Activated T-helper 2 cell treated with anti-CD3 and anti-CD28 coated beads, Interferon-gamma antibody, Interleukin-2, Interleukin-4, amounts not matched to agents 10 μg/mL and 5 μg/mL and 100 μg/mL, durations not matched to agents 14 hours and 24 hours and 36 hours (primary cell): ENCODE measurements at places on chromosomes 1 and 21.
A peak's percentile ranks its signal among the peaks of the same experiment; 100 is the strongest.

DNA sequence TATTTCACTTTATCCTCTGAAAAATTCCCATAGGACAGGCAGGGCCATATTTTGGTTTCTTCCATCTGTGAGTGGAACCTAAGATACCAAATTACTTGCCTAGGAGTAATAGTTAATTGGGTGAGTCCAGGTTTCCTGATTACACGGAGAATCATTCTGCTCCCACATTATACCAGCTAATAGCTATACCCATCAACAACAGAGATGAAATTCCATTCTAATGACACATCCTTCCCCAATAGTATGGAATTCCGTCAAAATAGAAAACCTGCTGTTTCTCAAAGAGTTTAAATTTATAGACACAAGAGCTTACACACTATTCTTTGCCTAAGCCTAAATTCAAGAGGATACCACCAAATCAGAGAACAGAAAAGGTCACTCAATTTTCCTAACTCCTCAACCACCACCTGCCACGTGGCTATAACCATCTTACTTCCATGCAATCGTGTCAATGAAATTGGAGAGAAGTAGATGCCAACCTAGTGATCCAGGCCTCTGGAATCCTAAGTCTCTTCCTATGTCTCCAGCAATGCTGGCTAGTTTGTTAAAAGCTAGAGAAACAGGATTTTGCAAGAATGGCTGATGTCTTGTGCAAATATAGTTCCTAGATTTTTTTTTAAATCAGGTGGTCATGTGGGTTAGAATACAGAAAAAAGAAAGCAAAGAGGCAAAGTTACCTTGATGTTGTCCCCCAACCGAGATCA, 6.2 kb downstream of the PPT1 start:
- H3K4me3 ChIP-seq, result no peak overlapping the region
- peaks cover 59% of the 10 kb centered on the region for H3K36me3 ChIP-seq
- no peak overlapping the region for H3K27ac ChIP-seq
- H3K4me1 ChIP-seq, result peaks cover 13% of the 10 kb centered on the region

GRCh38 chr1:14748151-14748550, 149.7 kb downstream of the KAZN start:
- no peak for DNase-seq
- H3K27ac ChIP-seq, result no peak overlapping the region
- H3K4me1 ChIP-seq, result no peaks in the 10 kb centered on the region
- H3K4me3 ChIP-seq, result no peak overlapping the region
- H3K36me3 ChIP-seq, result no peaks in the 10 kb centered on the region
- no peaks in the 10 kb centered on the region for H3K27me3 ChIP-seq

DNA sequence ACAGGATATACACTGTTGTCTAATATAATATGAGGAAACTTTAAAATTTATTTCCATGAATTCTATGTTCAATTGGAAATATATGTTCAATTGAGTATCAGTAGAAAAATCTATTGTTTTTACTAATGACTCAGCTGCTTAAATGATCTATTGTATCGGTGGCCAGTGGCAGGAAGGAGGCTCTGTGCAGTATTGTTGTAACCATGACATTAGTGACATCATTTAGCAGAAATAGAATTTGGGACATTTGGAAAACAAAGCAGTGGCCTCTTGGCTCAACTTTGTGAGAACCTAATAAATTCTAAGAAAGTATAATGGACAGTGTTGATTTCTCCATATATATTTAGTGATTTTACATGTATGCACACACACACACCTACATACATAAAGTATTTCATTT, 257.4 kb downstream of the PDE4B start:
- H3K4me3 ChIP-seq, result no peak overlapping the region
- H3K27ac ChIP-seq, result no peak overlapping the region
- no peaks in the 10 kb centered on the region for H3K4me1 ChIP-seq
- no peaks in the 10 kb centered on the region for H3K27me3 ChIP-seq
- DNase-seq, result no peak

GRCh38 chr1:63366908-63367214, 566 bp upstream of the ALG6 start:
- peaks cover 17% of the 10 kb centered on the region for H3K4me1 ChIP-seq
- peaks cover 15% of the 10 kb centered on the region for H3K27me3 ChIP-seq

DNA sequence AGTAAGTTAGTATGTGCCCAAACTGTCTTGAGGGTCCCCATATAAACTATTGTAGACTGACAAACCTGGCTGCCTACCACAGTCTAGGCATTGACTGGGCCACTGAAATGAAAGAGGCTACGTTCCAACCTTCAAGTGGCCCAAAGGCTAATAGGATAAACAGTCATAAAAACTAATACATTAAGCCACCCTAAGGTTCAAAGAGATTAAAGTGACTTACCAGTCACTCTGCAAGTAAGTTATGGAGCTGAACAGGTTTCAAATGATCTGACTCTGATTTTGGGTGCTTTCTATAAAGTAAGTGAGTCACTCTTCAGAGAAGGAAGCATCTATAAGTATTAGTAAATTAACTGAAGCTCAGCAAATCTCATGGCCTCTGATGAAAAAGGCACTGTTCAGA, 38.0 kb downstream of the PLPP3 start:
- no peaks in the 10 kb centered on the region for H3K4me1 ChIP-seq
- H3K27ac ChIP-seq, result no peak overlapping the region
- DNase-seq, result no peak

DNA sequence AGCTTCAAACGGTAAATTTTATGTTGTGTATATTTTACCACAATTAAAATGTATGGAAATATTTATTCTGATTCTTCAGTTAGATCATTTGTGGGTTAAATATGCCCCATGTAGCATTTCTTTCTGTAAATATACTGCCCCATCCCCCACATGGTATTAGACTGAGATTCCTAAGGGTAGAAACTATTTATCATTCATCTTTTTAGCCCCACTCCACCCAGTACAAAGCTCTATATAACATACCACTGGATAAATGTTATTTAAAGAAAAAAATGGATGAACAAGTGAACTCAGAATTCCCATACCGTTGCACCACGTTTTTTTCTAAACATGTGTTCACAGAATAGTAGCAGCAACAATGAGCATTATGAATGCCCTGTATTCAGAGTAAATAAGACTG, 234.0 kb upstream of the IRF2BP2 start:
- DNase-seq, result no peak
- H3K4me3 ChIP-seq, result peak overlapping the region; percentile 58
- H3K27ac ChIP-seq, result peak overlapping the region; percentile 90
- H3K36me3 ChIP-seq, result peaks cover 4% of the 10 kb centered on the region
- peaks cover 92% of the 10 kb centered on the region for H3K4me1 ChIP-seq

DNA sequence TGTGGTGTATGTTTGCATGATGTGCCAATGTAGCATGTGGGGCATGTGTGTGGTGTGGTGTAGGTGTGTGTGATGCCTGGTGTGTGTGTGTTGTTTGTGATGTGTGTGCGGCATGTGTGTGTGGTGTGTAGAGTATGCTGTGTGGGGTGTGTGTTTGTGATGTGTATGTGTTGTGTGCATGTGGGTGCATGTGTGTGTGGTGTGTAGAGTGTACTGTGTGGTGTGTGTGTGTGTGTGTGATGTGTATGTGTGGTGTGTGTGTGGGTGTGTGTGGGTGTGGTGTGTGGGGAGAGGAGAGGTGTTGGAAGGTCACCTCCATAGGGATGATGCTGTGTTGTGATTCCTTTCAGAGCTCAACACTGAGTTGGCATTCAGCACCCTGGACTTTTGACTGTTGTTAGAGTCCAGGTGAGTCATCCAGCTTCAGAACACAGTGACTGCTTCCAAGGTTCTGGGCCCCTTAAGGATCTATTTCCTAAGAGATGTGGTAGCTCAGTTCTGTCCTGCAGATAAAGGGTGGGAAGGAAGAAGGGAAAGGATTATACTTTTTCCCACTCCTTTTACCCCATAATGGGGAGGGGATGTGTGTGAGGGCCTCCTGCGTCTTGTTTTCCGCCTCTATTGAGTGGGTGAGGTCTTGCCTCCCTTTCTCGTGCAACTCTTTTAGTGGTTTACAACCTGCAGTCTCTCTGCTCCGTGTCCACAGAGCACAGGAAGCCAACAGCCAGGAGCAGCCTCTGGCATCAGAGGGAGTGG, 47.6 kb downstream of the RHOU start:
- H3K27me3 ChIP-seq, result peaks cover 12% of the 10 kb centered on the region
- H3K4me3 ChIP-seq, result no peak overlapping the region
- no peak for DNase-seq
- no peak overlapping the region for H3K27ac ChIP-seq
- no peaks in the 10 kb centered on the region for H3K4me1 ChIP-seq
- no peaks in the 10 kb centered on the region for H3K36me3 ChIP-seq
